ENCODE measurements at places on chromosomes 5 and 9. TPM values are rescaled to one million over a fixed set of nuclear protein-coding genes. Genes with fewer than 3 reads are reported as not detected.

- DNase-seq = no peak
Observed at GRCh38 chr9:14348123-14348372, 34.1 kb upstream of the NFIB start.

GRCh38 chr9:103287361-103287760 lies 292.2 kb downstream of the CYLC2 start:
- no peak for DNase-seq

- peak; percentile 33 for DNase-seq
Observed at GRCh38 chr5:116543501-116543900, 31.1 kb downstream of the SEMA6A start.

GRCh38 chr9:14618836-14619420 lies 74.3 kb downstream of the ZDHHC21 start:
- no peak for DNase-seq

DNA sequence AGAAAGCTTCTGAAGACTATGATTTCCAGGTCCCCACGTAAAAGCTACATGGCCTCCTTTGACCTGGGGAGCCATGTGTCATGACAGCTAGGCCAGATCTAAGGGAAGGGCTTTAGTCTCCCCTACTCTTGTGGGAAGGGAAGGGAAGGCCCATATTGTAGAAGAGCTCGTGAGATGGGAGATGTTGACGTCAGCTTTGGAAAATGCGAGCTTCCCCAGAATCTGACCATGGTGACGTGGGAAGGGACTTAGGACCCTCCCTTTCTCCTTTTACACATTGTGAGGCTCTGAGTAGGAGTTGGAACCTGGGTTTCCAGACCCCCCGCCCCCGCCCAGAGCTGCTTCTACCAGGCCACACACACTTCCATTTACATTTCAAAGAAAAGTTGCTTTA lies 165.5 kb downstream of the SYK start:
- DNase-seq = no peak

Gene ZBED3
- total RNA-seq = 13.4 TPM

- DNase-seq = no peak
Observed at GRCh38 chr9:93967020-93967803, 12.1 kb upstream of the BARX1 start.

GRCh38 chr9:17216646-17217045 lies 81.8 kb downstream of the CNTLN start:
- no peak for DNase-seq

- no peak for DNase-seq
Observed at GRCh38 chr9:31393240-31393639, 991.2 kb upstream of the ACO1 start.

GRCh38 chr5:148177207-148177606 lies 8.9 kb downstream of the SPINK14 start:
- DNase-seq = no peak

Gene RALGPS1
- 5.4 TPM for total RNA-seq

- DNase-seq = no peak
Observed at GRCh38 chr5:82699737-82700136, 377.5 kb downstream of the TMEM167A start.

Gene F2RL2
- 0.17 TPM for total RNA-seq

GRCh38 chr9:126836216-126836615 lies 24.2 kb upstream of the ZBTB34 start:
- no peak for DNase-seq

GRCh38 chr9:2620919-2621721 lies 467 bp upstream of the VLDLR start:
- peak; percentile 61 for DNase-seq

GRCh38 chr5:147339313-147339712 lies 104.5 kb downstream of the STK32A start:
- DNase-seq = no peak

DNA sequence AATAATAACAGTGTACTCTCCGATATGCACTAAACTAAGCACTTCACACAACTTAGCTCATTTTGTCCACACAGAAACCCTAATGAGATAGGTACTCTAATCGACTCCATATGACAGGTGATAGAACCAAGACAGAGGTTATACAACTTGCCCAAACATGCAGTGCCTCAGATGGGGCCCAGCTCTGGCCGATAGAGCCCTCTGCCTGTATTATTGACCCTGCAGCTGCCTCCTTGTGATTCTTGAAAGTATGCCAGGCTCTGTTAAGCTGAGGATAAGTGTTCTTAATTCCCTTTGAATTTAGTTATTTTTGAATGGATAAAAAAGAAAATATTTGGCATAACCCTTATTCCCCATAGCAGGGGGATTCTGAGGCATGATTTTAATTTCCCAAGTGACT lies 78.5 kb downstream of the HMHB1 start:
- DNase-seq = no peak

Gene POLR3G
- total RNA-seq = 10.8 TPM

DNA sequence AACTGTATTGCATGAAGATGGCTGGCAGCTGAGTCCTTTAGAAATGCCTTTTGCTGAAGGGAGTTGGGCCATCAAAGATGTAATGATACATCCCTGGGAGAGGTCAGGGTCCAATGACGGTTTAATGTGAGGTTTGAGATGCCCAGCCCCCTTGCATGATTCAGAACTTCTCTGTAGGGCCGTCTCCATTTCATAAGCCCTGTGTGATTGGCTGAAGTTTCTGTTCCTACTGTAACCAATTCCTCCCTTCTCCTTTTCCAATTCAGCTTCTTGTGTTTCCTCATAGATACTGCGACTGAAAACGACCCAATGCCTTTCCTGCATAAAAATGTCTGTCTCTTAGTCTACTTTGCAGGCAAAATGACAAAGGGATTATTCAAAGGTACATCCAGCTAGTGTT lies 47.9 kb upstream of the ST8SIA4 start:
- no peak for DNase-seq

DNA sequence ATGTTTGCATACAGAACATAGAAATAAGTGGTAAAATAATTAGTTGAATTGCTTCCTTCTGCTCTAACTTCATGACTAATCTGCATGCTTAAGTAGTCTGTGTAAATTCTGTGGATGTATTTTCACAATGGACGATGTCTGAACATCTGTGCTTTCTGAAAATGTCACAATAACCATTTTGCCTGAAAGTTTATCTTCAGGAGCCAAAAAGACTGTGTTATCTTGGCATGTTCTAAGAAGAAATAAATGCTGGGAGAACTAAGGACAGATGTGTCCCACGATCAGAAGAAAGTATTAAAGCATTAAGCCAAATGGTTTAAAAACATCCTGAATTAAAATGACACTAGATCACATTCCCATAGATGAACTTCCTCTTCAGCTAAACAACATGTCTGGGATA lies 397.6 kb downstream of the SPOCK1 start:
- DNase-seq = no peak

DNA sequence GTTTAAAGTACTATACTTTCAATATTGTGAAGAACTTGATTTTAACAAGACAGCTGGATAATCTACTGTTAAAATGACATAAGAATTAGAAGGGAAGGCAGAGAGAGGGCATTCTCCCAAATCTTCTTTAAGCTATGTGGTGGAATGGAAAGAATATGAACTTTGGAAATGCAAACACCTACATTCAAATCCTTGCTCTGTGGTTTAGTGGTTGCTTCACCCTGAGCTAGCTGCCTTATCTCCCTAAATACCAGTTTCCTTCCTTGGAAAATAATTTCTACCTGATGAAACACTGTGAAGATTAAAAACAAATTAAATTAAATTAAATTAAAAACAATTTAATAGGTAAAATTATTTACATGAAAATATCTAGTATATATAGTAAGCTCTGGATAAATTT lies 98.5 kb downstream of the GPR21 start:
- no peak for DNase-seq

GRCh38 chr9:136020206-136020605 lies 59.0 kb upstream of the UBAC1 start:
- no peak for DNase-seq

DNA sequence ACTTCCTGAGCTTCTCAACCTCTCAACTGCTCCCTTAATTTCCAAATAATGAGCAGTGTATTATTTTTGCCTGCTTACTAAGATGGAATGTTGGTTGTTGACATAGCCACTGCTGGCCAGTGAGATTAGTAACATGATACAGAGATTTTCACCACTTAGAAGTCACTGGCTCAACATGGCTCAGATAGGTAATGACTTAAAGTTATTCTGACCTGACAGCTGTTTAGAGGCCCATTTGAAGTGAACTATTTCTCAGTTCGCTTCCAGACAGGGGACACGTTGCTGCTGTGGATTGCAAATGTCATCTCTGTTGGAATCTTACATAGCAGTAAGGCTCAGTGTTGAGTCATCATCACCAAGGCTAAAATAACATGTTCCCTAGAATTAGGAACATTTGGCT lies 490.2 kb downstream of the TLE4 start:
- DNase-seq = peak; percentile 95

Gene LCNL1
- total RNA-seq = not detected

DNA sequence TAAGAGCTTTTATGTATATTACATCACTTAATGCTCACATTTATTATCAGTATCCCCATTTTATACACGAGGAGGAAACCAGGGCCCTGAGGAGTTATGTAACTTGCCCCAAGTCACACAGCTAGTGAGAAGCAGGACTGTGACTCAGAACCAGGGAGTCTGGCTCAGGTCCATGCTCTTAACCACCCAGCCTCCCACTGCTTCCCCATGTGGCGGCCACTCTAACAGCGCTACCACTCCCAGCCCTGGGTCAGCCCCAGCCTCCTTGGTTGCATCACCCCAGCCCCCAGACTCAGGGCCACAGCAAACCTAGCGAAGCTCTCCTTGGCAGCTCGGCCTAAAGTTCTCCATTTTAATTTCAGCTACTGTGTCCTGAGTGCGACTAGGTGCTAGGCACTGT lies 159.1 kb downstream of the PAX5 start:
- DNase-seq = peak; percentile 3

- no peak for DNase-seq
Observed at GRCh38 chr5:166938071-166938470, 1353.4 kb upstream of the WWC1 start.

GRCh38 chr5:93721071-93721470 lies 20.3 kb downstream of the POU5F2 start:
- DNase-seq = no peak

DNA sequence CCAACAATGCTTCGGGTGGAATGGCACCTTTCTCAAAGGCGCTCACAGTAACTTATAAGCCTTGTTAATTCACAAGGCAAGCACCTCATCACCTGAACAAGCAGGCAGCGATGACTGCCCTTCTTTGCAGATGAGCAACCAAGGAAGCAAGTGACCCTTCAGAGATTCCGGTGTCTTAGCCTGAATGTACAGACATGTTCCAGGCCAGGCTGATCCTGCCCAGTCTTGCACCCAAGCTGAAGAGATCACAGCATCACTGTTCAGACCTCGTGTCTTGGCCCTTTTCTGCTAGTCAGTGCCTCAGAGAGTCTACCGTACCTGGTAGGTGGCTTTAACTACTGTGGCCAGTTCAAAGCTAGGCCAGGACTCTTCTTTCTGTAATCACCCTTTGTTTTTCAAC lies 94.7 kb upstream of the ERCC6L2 start:
- no peak for DNase-seq

Gene CCL19
- total RNA-seq = not detected

- DNase-seq = no peak
Observed at GRCh38 chr9:133787754-133788025, 49.5 kb upstream of the SARDH start.

GRCh38 chr5:74196233-74196632 lies 444.3 kb downstream of the ENC1 start:
- no peak for DNase-seq

GRCh38 chr9:110261632-110262031 lies 5.3 kb upstream of the TXN start:
- no peak for DNase-seq

GRCh38 chr9:118059484-118060278 lies 355.5 kb downstream of the TLR4 start:
- peak; percentile 36 for DNase-seq

DNA sequence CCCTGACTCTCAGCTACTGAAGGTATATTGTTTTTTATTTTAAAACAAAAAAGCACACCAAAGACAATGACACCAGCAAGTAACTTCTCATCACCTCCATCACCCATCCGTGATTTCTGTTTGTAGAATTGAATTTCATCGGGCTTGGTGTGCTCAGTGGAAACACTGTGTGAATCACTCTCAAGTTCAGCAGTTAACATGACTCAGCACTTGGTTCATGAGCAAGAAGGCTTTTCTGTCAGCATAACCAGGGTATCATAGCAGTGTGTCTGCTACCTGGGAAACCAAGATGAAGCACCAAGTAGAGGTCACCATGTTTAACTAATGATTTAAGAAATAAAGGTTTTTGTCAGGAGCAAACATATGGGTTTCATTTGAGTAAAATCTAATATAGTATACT lies 123.7 kb downstream of the INSYN2B start:
- peak; percentile 94 for DNase-seq

- DNase-seq = no peak
Observed at GRCh38 chr9:115216873-115217272, 98.9 kb upstream of the TNC start.

DNA sequence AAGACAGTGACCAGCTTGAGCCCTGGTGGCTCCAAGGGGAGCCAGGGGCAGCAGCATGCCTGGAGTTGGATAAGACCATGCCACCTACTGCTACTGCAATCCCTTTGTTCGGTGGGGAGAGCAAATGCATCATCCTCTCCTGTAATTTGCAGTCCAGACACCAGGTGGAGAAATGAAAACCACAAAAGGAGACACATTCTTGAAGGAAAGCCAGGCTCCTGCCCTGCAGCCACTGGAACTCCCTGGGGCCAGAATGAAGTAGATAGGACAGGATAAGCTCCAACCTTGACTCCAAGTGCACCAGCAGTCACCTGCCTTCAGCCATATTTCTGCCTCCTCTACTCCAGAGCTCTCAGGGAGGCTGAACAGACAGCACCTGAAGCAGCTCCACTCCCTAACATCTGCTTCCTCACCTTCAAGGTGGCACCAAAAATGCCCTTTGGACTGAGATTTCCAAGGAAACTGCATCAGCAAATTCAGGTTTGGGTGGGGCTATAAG lies 65.1 kb upstream of the IQGAP2 start:
- peak; percentile 74 for DNase-seq

- DNase-seq = no peak
Observed at GRCh38 chr5:114308508-114308907, 53.4 kb upstream of the KCNN2 start.

DNA sequence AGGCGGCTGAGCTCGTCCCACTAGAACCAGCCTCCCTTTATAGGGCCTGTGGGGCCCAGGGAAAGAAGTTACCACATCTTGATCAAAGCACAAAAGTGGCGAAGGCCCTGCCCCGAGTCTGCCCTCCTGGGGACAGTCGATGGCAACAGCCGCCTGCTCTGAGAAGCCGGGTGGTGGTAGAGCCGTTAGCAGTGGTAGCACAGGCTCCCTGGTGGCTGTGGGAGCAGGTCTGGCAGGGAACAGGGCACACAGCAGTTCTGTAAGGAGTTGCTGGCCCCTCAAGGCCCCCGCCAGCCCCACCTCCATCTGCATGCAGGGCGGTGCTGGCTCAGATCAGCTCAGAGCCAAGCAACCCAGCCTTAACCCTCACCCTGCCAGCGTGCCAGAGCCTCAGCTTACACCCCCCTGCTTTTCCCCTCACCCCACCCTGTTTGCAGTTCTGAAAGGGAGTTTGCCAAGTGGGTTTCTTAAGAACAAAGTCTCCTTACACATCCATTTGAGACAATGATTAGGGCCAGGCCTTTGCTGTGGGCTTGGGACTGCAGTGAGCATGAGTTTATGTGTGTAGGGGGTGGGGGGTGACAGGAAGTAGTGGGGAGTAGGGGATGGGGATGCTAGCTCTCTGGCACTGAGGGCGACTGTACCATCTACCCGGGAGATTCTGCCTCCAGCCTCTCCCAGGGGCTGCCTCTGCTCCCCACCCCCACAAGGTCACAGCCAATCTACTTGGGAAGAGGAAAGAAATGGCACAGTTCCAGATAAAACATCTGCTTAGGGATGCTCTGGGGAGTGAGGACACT lies 11.8 kb downstream of the ACSL6 start:
- no peak for DNase-seq

- no peak for DNase-seq
Observed at GRCh38 chr5:9231842-9232241, 314.0 kb downstream of the SEMA5A start.
